NCI-H1436 treated with DMSO at 0.1 percent for 48 hours (cell line): ENCODE measurements at places on chromosomes 1 and 21.

- DNase-seq = no peak
Measured at GRCh38 chr1:226945858-226946245, 5.8 kb downstream of the COQ8A start.

DNA sequence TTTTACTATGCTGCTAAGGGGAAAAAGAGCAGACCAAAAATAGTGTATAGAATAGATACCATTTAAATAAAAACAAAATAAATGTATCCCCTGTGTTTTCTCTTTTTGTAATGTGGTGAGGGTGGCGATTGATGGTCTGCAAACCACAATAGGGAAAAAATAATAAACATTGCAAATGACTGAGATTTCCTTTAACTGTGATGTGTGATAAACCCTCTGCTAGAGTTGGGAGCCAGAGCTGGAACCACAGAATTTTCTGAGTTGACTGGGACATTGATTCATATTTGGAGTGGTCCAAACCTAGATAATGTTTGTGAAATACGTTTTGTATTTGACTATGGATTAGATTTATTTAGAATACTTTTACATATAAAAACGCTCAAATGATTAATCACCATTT is 70.6 kb upstream of the PTGFR start:
- no peak for DNase-seq

DNA sequence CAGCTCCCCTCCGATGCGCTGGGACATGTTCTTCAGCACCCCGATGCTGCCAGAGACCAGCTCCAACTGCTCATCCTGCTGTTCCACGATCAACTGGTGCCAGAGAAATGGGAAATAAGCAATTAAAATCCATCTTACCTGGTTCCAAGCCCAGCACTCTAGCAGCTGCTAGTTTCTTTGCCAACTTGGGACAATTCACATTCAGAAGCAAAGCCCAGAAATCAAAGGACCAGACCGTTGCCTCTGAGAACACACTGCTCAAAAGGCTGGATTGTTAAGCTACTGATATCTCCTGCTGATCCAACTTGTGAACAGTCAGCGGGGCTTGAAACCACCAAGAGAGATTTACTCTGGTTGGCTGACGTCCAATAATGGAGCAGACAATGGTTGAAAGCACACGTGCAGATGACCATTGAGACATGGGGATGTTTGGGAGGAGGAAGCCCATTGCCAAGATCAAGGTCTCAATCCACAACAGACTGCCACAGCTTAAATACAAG is 34.4 kb downstream of the STX6 start:
- DNase-seq = no peak

DNA sequence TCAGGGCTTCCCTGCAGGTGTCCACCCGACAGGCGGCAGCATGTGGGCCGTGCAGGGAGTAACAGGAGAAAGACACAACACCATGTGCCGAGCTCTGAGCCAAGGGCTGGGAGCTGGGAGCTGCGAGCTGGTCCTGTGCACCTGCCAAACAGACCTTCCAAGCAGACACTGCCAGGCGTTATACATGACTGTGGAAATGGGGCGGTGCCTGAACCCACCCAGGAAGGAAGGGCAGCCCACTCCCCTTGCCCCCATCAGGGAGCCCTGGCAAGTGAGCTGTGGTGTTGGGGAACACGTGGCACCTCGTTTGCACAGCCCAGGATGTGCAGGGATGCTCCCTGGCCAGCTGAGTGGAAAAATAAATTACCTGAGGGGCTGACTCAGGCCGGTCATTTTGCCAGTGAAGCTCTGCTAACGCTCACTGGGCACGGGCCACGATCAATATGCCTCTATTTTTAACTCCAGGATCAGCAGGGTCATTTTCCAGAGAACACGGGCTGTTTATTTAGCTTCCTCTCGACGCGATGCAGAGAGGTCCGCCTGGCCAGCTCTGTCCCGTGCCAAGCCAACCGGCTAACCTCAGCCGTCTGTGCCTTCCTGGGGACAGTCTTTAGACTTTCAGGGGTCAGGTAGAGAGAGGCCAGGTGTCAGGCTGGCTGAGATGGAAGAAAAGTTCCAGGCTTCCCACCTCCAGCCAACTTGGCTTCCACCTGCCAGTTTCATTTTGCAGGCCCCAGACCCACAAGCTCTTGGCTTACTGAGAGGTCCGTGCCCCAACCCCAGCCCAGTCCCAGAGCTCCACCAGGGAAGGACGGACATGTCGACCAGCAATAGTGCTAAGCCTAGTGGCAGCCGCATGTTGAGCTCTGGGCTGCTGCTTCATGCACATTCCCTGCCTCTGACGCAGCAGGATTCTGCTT is 196.7 kb upstream of the VAMP3 start:
- DNase-seq = no peak

DNA sequence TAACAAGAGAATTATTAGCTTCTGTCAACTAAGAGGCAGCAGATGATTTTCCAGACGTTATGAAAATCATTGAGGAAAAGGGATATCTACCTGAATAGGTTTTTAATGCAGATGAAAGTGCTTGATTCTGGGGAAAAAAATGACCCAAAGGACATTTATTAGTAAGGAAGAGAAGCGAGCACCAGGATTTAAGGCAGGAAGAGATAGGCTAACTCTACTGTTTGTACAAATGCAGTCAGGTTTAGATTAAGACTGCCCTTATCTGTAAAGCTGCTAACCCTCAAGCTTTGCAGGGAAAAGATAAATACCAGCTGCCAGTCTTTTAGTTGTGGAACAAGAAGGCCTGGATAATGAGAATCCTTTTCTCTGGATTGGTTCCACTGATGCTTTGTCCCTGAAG is 33.0 kb upstream of the LRIG2 start:
- no peak for DNase-seq

DNA sequence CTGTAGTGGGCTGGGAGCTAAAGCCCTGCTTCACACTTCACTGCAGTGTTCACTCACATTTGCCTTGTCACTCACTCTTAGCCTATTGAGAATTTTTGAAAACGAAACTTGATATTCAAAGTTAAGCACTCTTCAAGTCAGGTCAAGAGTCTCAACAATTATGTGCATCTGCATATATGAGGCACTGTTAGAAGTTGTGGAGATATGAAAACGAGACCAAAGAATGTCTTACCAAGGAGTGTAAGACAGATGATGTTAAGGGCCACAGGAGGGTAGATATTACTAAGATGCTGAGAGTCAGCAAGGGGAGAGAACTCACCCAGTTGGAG is 64.7 kb upstream of the GJA8 start:
- DNase-seq = no peak

GRCh38 chr1:115467196-115467595 is 129.1 kb upstream of the NGF start:
- no peak for DNase-seq

DNA sequence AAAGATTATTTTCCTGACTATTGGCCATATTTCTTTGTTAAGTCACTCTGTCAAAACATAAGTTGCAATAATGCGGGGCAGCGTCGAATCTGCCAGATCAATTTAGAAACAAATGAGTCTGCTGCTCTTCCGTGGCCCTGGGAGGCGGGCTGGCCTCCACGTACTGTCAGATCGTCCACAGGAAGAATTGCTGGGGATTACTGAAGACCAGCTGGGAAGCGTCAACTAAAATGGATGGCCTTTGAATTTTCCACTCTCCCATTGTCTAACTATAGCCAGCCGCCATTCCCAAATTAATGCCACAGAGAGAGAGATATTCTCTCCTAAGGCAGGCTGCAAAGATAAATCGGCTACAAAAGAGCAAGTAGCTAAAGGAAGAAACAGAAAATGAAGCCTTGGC is 560.2 kb downstream of the SMYD3 start:
- DNase-seq = no peak

- no peak for DNase-seq
Measured at GRCh38 chr1:3750741-3751140, 1.5 kb upstream of the CCDC27 start.

DNA sequence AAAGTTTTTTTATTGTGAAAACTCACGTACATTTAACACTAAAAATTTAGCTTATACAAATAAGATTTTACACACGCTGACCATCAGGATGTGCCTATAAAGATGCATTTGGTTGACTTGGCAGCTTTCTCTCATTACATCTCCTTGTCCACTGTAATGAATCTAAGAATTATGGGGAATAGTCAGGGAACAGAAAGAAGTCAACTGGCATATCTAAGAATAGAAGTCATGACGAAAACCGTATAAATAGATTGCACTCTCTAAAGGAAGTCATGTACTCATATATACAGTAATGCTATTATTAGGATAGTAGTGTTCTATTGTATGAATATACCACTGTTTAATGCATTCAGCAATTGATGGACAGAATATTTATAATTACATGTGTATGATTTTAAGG is 575.8 kb upstream of the B3GALT2 start:
- DNase-seq = no peak

DNA sequence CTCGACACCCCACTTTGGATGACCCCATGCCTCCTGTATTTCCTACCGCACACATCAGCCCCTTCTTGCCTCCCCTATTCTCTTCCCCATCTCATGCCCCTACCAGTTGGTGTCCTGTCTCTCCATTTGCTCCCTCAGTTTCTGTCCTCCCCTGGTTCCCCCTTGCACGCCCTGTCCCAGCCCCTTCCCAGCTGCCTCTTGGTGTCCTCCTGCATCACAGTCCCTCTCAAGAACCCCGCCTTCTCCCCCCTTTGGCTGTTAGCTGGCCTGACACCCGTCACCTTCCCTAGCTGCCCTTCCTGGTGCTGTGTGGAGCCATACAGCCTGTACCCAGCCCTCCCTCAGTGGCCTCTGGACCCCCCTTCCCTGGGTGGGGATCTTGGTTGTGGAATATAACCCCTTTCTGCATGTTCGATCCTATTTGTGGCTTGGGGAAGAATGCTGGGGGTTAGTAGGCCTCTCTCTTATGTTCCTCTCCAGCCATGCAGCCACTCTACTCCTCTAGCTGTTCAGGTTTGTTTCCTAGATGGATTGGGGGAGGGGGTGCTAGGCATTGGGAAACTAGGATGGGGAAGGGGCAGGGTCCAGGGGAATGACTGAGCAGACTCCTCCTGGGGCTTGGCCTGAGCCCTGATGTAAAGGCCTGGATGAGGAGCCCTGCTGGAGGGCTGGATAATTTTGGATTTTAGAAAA is 41.4 kb upstream of the NFASC start:
- no peak for DNase-seq

DNA sequence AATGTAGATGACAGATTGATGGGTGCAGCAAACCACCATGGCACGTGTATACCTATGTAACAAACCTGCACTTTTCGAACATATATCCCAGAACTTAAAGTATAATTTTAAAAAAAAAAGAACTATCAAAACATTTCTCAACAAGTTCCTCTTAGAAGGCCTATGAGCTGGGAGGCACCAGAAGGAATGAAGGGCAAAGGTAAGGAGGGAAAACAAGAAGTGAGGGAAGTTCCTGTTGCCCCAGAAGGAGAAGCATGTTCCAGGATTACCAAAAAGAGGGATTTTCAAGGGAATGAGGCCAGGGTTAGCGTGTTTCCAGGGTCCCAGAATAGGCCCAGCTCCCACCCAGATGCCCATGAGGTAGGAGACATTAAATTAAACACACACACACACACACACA is 361.0 kb downstream of the SETD4 start:
- no peak for DNase-seq

GRCh38 chr1:4611563-4612341 is 42.7 kb upstream of the AJAP1 start:
- no peak for DNase-seq
